ENCODE measurements at places on chromosomes 6 and 20. TPM values are rescaled to one million over a fixed set of nuclear protein-coding genes. Genes with fewer than 3 reads are reported as not detected.
A peak's percentile ranks its signal among the peaks of the same experiment; 100 is the strongest.

DNA sequence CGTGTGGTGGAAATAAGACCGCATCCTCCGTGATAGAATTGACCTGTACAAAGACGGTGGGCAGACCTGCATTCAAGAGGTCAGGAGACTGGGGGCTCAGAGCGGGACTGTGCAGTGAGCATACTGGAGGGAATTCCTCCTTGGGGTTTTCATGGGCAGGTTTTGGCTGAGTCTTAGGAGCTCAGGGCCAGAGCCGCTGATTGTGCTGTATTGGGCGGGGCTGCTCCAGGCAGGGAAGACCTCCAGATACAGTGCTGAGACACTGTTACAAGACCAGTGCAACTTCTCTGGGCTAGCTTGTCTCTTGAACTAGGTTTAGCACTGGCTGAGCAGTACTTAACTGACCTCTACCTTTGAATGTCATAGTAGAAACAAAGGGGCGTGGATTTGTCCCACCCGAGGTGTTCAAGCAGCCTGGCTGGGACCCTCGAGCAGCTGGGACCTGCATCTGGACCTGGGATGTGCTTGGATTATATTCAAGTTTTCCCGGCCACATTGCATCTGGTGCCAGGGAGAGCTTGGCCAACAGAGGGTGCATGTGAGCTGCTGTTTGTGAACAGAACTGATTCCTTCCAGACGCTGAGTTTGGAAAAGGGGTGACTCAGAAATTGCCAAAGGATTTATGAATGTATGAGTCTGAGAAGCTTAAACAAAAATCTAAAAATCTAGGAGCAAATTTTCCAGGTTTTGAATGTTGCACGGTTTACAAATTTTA, 33.4 kb upstream of the SLC22A1 start:
- DNase-seq = peak; percentile 68

DNA sequence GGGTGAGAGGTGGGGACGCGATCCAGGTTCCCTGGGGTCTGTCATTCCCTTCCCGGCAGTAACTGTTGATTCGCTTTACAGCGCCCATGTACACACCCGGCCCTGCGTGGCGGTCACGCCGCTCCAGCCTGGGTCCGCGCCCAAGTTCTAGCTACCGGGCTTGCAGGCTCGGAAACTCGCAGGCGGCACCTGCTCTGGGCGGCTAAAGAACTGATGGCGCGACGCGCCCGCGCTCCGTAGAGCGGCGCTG, 1.4 kb upstream of the POU3F2 start:
- DNase-seq = no peak

GRCh38 chr6:139764498-139764986, 390.1 kb upstream of the CITED2 start:
- peak; percentile 98 for DNase-seq

- DNase-seq = peak; percentile 54
Observed at GRCh38 chr6:10521104-10521808, at the start of gene GCNT2. TSS of gene GCNT2 (plus strand) at chr6:10521351. CDS start at chr6:10528912, 7,561 bp downstream.

The DLK2 gene
- 3.8 TPM for total RNA-seq

The CST5 gene
- total RNA-seq = not detected
